Thymus (tissue), 14 donors: ENCODE measurements at places on chromosomes 3 and 15.

DNA sequence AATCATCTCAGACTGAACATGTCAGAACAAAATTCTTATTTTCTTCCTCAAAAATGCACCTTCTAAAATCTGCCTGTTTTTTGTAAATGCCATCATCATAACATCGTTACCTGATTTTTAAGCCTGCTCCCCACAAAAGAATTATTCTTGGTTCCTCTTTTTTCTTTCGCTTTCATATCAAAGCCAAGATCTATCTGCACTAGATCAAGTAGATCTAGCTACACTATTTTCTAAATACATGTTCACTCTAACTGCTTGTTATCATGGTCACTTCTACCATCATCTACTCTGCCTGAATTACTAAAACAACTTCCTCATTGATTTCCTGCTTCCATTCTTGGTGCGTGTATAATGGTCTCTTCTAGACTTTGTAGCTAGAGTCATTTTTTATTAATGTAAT, 217.7 kb downstream of the ARPP21 start:
- DNase-seq, result no peak

- DNase-seq, result no peak
These were observed 157.7 kb downstream of the CGGBP1 start for GRCh38 chr3:87901141-87901540.

- DNase-seq, result no peak
These were observed 46.3 kb upstream of the FLNB start for GRCh38 chr3:57961828-57962447.

GRCh38 chr15:99438691-99439523, 126.9 kb upstream of the MEF2A start:
- no peak for DNase-seq

GRCh38 chr3:12553921-12554391, 2.9 kb upstream of the MKRN2 start:
- DNase-seq, result peak; percentile 54

DNA sequence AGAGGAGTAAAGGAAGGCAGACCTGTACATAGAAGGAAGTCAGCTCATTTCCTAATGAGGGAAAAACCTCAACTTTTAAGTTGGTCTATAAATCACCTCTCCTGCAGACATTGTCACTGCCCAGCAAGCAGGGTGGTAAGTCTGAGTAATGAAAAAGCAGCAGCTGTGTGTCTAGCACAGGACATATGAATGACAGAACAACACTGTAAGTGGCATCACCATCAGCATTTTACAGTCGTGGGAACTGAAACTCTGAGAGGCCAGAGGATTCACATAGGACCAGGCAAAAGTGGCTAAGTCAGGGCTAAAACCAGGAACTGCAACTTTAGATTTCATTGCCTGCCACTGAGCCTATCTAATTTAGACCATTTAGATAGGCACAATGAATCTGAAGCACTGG, 235.6 kb downstream of the CLSTN2 start:
- no peak for DNase-seq

DNA sequence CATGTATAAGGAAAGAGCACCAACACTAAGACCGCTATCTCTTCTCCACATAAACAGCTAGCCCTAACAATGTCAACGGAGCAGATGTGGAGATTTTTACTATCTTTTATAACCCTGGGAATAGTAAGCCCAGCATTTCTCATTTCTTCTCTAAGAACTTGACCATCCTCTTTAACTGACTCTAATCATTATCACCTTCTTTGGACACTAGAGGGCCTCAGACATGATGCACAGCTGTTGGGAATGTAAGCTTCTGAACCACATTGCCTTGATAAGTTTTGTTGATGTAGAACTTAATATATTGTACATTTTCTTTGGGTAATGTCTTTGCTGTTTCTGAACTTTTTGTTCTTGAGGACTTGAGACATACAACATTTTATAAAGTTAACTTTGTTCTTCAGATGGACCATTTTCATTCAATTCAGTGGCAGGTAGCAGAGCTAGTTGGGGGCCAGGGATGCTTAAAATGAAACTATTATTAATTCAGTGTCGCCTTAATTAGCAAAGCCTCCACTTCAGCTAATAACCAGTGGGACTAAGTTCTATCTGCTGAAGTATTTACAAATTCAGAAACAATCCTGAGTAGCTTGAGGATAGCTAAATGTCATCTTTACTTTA, 9.6 kb upstream of the TAGLN3 start:
- no peak for DNase-seq

DNA sequence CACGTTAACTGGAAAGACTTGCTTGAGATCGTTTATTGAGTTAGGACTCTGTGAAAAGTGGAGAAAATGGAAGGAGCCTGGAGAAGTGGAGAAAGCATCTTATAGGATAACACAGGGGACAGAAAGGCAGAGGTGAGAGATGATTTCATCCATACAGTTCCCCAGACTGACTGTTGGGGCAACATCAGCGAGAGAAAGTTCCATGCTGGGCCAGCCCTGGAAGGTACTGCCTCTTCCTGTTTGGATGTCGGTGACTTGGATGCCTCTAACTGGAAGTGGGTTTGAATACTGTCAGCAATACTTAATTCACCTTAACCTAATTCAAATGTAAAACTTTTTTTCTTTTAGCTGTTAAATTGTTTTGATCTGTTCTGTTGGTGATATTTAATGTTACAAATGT, 32.3 kb downstream of the ATP13A5 start:
- no peak for DNase-seq

DNA sequence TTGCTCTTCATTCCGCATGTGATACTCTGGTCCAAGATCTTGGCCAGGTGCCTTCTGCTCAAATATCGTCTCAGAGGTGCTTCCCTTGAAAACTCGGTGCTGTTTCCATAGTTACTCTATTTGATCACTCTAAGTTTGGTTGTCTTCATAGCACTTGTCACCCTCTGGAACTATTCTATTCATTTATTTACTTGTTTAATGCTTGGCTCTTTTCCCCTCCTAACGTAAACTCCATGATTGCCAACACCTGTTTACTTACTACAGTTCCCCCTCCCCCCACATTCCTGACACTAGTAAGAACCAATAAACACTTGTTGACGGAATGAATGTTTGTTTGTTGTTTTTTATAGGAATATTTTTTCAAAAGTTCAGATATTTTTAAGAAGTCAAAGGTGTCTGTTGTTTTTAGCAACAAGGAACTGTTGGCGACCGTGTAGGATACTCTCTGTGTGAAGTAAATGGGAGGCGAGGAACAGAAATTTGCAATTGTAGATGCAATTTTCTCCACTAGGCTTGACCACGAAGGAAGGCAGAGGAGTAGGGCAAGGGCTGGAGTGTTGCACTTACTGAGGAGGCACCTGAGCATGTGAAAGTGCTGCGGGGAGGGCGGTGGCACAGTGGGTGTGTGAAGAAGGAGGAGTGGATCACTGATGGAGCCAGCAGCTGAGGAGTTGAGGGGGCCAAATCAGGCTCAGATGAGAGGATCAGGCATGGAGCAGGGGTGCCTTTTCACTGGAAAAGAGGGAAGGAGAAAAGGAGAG, 48.4 kb downstream of the MOBP start:
- DNase-seq, result no peak

- DNase-seq, result no peak
These were observed 177.0 kb downstream of the OR4M2 start for GRCh38 chr15:22257047-22258008.

GRCh38 chr3:141278196-141279076, 46.8 kb downstream of the PXYLP1 start:
- no peak for DNase-seq

- DNase-seq, result no peak
These were observed 123.2 kb downstream of the PLD1 start for GRCh38 chr3:171687064-171687463.

DNA sequence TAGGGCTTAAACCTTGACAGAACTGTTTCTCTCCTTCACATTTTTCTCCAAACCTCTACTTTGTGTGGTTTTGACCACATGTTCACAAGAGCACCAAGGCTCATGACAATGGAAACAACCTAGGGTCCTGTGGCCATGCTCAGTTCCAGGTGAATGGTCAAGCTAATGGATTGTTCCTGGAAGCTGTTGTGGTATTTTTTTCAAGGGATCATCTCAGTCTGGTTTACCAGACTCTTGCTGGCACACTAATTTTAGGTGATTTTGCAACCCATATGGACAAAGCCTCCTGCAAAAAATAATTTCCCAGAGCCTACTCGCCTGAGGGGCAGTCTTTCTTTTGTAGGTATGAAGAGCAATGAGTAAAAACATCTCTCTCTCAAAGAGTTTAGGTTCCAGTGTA, 67.2 kb downstream of the LSAMP start:
- no peak for DNase-seq

- no peak for DNase-seq
These were observed 47.0 kb upstream of the LRRFIP2 start for GRCh38 chr3:37221407-37221806.

GRCh38 chr3:36688815-36689214, 75.5 kb downstream of the DCLK3 start:
- no peak for DNase-seq

GRCh38 chr15:48046813-48047438, 73.9 kb upstream of the SLC24A5 start:
- no peak for DNase-seq

GRCh38 chr3:52784021-52784621, 6.7 kb downstream of the ITIH1 start:
- no peak for DNase-seq

DNA sequence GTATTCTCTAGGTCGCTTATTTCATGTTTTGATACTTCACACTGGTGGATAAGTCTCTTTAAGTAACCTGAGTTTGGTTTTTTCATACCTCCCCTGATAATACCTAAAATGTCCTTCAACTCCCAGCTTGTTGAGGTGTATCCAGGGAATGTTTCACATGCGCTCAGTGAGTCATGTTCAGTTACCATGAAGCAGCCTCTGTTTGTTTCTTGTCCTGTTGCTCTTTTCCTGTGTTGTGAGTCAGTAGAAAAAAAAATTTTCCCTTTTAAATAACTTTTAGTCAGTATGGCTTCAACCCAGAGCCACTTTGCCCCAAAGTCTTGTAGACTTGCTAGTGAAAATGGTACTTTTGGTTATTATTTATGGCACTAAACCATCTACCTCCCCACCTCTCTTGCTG, 278.4 kb upstream of the ZPLD1 start:
- no peak for DNase-seq

DNA sequence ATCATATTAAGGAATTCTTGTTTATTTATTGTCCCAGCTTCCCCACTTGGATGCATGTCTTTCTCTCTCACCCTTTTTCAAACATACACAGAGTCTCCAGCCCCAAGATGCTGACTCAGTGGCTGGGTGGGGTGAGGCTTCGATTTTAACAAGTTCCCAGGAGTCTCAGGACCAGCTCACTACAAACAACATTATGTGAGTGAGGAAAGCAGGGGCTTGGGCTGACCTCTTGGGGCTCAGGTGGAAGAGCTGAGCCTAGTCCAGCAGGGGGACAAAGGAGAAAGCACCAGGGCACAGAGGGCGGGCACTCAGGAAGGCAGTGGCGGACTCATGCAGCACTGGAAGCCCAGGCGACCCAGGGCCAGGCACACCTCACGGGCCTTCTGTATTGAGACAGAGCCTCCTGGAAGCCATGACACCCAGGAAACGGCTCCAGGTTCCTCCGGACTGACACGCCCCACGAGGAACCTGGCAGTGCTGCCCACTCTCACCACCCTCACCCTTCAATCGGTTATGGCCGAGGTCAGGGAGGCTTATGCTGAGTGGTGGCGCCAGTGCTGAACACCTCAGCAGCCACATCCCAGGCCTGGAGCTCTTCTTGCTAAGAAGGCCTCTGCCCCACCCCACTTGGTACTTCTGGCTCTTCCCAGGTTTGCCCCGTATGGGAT, 97.4 kb downstream of the LRIG1 start:
- no peak for DNase-seq

GRCh38 chr15:33163816-33164215, 30.7 kb downstream of the FMN1 start:
- no peak for DNase-seq

DNA sequence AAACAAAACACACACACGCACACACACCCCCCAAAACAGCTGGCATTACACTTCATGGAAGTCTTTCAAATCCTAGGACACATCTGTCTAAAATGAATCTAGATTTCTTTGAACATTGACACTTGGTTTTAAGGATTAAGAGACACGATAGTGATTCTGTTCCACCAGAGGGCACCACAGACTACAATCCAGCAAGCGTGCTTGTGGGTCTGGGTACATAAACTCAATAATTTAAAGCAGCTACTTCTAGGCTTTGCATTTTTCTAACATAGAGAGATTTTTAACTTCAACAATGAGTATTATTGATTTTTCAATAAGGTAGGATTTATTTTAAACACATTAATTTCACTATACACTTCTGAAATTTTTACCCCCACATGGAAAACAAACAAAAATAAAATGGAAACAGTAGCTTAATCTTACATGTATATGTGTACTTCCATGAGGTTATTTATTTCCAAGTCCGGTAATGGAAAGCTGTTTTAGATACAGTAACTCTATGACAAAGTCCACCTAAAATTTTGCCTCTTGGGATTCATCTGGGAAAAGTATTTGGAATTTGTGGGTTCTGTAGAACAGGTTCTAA, 564.0 kb upstream of the TGFBR2 start:
- peak; percentile 82 for DNase-seq

DNA sequence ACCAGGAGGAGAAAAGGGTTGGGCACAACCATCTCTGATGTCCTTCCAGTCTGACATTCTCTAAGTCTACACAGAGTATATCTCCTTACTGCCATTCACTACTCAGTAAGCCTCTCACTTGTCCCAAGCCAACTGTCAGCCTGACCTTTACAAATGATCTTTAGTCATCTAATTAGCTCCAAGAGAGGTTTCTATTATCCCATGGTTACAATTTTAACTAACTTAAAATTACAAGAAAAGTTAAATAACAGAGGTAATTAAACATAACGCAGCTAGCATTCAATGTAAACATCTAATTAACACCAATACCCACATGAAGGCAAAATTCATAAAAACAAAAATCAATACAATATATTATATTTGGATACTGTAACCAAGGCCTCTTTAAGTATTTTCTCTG, 126.9 kb downstream of the LSAMP start:
- DNase-seq, result no peak

- DNase-seq, result no peak
These were observed 25.0 kb downstream of the SEMA6D start for GRCh38 chr15:47742334-47742733.

DNA sequence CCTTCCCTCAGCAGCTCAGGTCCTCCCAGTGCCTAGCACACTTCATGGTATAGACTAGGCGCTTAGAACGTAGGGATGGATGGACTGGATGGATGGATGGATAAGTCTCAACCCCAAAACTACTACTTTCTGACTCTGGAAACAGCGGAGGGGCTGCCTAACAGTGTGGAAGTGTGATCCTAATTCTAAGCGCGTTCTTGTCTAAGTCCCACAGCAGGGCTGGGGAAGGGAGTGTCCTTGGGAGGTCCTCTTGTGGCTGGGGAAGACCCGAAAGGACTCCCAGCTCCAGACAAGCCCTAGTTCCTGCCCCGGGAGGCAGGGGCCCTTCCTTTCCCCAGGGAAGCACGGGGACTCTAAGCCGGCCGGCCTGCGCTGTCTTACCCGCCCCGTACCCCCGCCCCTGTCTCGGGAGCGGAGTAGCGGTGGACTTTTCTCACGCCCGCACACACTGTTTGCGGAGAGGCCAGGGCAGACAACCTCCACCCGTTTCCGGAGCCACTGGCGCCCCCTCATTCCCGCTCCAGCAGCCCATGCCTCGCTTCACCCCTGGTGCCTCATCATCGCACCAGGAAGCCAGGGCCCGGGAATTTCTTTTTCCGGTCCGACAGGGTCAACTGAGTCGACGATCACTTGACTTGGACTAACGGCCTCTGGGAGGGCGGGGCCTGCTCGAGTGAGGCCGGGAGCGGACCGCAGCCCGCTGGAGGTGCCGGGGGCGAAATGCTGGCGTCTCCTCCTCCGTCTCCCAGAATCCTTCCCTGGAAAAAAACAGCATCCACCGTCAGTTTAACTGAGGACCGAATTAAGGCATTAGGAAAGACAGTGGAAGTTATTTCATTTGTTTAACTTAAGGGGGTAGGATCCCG, 133.3 kb downstream of the TBC1D2B start:
- peak; percentile 48 for DNase-seq

- no peak for DNase-seq
These were observed 38.2 kb upstream of the MAGI1 start for GRCh38 chr3:66076861-66077470.
